Sigmoid colon (tissue), 7 donors: ENCODE measurements at places on chromosomes 11 and 22. TPM values are rescaled to one million over a fixed set of nuclear protein-coding genes. Genes with fewer than 3 reads are reported as not detected.

DNA sequence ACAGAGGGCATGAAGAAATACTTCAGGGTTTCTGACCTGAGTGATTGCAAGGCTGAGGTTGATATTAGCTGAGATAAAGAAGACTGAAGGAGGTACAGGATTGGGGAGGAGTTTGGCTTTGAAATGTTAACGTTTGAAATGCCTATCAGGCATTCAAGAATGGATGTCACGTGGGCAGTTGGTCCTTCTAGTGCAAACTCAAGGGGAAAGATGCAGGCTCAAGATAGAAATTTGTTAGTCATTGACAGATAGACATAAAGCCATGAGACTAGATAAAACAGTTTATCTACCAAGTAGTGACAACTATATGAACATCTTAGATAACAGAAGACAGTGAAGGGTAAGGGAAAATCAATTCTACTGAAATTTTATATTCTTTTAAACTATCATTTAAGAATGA, 23.1 kb downstream of the TTC17 start:
- no peak for DNase-seq

DNA sequence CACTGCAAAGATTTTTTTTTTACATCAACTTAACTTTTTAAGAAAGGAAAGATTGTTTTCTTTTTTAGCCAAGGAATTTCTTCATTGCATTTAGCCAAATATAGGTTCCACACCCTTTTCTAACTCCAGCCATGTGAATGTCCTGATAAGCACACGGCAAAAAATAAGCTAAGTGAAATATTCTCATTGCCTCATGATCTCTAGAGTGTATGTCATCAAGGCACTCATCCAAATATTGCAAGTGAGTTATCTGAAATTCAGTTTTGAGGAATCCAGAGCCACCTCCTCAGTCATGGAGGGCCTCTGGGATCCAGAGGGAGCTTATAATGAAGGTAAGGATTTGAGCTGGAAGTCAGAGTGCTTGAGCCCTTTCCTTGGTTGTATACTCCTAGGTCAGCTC, 80.0 kb downstream of the BLID start:
- DNase-seq, result no peak

- DNase-seq, result no peak
These were observed 29.6 kb downstream of the CAT start for GRCh38 chr11:34468209-34468841.

DNA sequence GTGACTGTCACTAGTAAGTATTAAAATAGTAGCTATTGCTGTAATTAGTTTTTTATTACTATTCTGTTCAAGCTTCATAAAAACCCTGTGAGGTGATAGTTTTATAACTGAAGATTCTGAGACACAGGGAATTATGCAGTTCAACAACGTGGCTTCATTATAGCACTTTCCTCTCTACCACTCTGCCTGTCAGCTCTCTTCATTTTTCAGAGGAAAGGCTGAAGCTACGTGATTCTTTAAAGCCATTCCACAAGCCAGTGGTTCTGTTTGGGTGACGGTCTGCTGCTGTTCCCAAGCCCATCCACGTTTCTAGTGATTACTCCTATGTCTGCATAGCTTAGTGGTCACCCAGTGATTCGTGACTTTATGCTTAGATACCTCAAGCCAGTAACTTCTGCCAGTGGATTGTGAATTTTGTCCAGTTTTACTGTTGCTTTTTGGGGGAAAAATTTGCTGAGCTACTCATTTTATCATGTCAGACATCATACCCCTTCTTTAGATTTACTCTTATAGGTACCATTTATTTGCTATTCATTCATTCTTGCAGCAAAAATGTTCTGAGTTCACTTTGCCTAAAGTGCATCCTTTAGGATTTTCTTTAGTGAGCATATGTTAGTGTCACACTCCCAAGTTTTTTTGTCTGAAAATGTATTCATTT, 59.8 kb downstream of the UVRAG start:
- no peak for DNase-seq

DNA sequence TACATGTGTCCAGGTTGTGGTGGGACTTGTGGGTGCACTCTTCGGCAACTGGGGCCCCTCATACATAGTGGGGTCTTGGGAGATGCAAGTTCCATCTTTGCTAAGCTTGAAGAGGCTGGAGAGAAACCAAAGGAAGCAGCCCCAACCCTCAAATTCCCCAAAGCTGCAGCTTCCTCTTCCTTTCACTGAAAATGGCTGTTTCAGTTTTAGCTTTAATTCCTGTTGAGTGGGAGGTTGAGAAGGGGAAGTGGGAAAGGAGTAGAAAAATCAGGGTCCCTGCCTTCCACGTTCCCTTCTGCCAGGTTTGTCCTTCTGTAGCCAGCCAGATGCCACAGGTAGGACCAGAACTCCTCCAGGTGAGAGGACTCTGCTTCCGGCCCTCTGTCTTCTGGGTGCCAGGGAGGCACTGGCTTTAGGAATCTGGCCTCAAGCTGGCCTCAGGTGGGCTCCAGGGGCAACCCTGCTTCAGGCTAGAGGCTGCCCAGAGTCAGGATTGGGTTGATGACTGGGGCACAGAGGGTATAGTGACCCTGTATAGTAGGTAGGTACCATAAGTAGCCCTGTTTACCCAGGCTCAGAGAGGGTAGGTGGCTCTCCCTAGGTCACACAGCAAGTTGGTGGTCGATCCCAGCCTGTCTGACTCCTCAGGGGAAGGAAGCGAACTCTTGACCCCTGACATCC, 16.2 kb downstream of the P2RY6 start:
- DNase-seq, result no peak

DNA sequence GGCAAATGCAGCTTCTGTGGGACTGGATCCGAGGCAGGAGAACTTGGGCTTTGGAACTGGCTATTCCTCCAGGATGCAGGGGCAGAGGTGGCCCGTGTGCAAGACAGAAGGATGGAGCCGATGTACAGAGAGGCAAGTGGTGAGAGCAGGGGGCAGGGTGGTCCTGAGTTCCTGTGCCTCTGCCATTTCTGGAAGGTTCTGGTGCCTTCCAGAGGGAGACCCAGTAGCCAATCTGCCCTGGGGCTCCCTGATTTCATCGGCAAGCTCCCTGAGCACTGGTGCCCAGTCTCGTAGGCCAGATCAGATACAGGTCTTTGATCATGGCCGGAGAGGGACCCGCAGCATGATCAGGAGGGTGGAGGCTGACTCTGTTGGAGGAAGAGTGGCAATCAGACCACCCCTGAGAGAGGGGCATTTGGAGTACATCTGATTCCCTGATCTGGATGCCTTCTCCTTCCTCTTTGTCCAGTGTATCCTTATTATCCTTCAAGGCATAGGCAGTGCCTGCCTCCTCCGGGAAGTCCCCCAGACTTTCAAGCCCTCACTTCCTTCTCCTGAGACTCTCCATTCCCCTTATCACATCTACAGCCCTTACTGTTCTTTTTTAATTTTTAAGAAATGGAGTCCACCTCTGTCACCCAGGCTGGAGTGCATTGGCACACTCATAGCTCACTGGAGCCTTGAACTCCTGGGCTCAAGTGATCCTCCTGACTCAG, 9.7 kb downstream of the MRGPRD start:
- peak; percentile 36 for DNase-seq

- peak; percentile 92 for DNase-seq
These were observed 4.1 kb downstream of the ST3GAL4 start for GRCh38 chr11:126359431-126360048.

DNA sequence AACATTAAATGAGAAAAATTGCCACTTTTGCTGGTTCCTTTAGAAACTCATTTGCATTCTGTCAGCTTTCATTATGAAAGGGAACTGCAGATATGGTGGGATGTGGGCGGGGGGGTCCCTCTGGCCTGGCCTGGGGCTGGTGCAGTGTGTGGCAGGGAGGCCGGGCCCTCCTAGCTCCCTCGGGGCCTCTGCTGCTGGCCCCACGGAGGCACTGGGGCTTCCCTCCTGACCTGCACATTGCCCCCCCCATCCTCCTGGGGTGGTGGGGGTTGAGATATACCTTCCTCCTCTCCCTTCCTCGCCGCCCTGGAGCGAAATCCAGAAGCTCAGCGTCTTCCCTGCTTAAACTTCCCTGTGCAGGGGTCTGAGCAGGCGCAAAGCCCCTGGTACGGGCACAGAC, 1005.9 kb downstream of the BRD1 start:
- no peak for DNase-seq

- DNase-seq, result no peak
These were observed 116.3 kb downstream of the DBX1 start for GRCh38 chr11:20043992-20044391.

- no peak for DNase-seq
These were observed 8.5 kb upstream of the CHRDL2 start for GRCh38 chr11:74739546-74740270.

GRCh38 chr11:127800989-127801688, 786.2 kb downstream of the ETS1 start:
- DNase-seq, result no peak

DNA sequence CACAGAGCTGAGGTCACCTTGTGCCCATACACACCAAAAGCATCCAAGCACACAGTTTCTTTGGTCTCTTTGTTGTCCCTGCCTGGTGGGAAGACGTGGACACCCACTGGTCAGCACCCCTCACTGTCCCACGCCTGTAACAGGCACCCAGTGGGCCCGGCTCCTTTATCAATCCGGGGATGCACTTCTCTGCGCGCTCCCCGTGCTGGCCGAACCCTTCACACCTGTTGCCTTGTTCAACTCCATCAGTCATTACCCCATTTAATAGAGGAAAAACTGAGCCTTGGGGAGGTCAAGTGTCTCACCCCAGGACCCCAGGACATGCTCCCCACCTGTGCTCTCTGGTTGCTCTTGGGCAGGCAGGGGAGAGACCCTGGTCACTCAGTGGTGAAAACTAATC, 49.7 kb upstream of the FGF3 start:
- DNase-seq, result no peak

- DNase-seq, result peak; percentile 57
These were observed 74.7 kb downstream of the CHST1 start for GRCh38 chr11:45590743-45591142.

DNA sequence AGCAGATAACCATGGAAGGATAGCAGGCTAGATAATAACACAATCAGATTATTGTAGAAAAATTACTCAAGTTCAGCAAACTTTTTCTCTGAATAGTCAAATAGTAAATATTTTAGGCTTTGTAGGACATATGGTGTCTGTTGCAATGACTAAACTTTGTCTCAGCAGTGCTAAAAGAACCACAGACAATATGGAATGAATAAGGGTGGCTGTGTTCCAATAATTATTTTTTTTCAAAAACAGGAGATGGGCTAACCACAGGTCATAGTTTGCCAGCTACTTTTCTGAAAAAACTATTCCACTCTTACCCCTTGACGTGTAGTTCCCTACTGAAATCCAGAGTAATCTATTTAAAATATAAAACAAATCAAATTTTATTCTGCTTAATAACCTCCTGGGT, 153.9 kb upstream of the LRRC4C start:
- no peak for DNase-seq

DNA sequence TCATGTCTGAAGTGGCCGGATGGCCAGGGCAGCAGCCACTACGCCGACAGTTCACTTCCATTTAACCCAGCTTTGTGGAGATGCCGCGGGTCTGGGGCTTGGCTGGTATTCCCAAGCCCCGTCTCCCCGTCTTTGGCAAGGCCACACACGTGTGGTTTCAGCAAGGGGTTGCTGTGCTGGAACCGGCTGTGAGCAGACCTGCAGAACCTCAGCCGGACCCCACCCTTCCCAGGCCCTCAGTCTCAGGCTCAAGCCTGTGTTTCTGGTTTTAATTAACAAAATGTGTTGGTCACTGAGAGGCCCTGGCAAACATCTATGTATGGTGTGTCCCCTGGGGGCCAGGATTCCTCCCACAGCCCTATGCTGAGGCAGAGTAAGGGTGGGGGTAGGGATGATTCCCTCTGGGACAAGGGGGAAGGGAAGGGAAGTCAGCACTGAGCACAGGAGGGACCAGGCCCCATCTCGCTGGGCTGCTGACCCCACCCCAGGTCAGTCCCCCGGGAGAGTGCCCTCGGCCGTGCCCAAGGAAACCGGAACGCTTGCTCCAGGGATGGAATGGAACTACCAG, 9.3 kb downstream of the OSBPL5 start:
- peak; percentile 59 for DNase-seq

DNA sequence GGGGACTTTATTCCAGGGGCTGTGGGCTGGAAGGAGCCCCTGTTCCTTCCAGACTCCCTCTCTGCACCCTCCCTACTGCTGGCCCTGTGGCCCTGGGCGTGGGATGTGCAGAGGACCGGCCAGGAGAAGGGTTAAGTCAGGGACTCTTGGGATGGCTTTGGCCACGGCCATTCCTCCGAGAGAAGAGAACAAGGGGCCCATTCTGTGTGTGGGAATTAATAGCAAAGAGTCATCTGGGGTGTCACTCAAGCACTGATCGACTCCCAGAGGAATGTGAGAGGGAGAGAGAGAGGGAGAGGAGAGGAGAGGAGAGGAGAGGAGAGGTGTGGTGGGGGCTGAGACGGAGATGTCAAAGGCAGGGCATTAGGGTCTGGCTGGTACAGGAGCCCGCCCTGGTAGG, 14.2 kb upstream of the SOX10 start:
- no peak for DNase-seq

DNA sequence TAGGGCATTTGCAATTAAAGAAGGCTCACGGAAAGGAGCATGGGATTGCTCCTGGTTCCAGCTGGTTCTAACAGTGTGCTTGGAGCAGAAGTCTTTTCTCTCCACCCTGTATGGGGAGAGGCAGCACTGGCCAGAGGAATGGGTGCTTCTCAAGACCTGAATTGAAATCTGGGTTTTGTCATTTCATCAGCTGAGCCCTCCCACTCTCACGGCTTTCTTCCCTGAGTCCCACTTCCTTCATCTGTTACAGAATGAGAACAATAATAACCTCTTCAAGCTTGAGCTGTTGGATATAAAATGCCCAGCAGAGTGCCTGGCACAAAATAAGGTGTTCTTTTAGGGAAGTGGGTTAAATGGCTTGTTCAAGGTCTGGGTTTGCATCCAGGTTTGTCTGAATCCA, 17.2 kb downstream of the CNTF start:
- DNase-seq, result no peak

DNA sequence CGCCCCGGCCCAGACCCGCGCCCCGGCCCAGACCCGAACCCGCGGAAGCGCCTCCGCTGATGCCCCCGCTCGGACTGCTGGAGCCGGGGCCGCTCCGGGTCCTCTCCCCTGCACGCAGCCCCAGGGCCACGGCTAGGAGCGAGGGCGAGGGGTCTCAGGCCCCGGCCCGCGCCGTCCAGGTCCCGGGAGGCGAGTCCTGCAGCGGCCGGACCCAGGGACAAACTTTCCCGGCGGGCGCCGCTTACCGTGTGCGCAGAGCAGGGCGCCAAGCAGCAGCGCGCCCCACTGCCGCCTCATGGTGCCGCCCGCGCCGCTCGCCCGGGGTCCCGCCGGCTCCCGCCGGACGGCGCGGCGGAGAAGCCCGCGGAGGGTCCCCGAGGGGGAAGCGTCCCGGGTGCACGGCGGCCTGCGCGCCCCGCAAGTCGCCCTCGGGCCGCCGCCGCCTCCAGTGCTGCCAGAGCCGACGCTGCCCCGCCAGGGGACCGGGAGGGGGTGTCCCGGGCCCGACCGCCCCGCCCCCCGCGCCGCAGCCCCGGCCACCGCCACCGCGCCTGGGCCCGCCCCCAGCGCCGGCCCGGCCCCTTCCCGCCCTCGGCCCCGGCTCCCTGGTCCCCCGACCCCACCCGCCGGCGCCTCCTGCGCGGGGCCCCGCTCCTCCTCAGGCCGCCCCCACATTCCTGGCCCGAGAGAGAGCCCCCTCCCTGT, at the start of gene LRP4:
Gene LRP4, minus strand, starts transcription at position 468 of the 705 bp plus-strand sequence. Its CDS starts 171 bp downstream, at position 297.
- peak; percentile 68 for DNase-seq

- no peak for DNase-seq
These were observed 1.4 kb downstream of the SREBF2 start for GRCh38 chr22:41834005-41834944.

MMP11 gene
- total RNA-seq, result 9.7 TPM

C11orf86 gene
- total RNA-seq, result not detected

MPPED2 gene
- 19.1 TPM for total RNA-seq

TBX10 gene
- not detected for total RNA-seq

MYO7A gene
- total RNA-seq, result 12.8 TPM

OR51B2 gene
- not detected for total RNA-seq

USH1C gene
- total RNA-seq, result 1.6 TPM

SF3B2 gene
- total RNA-seq, result 122 TPM

DEUP1 gene
- not detected for total RNA-seq

TENM4 gene
- 14.6 TPM for total RNA-seq

SNX19 gene
- 124 TPM for total RNA-seq
